ENCODE measurements at places on chromosomes 5 and 9.

- DNase-seq = no peak
These were observed 453.9 kb downstream of the NFIB start for GRCh38 chr9:13860019-13860418.

DNA sequence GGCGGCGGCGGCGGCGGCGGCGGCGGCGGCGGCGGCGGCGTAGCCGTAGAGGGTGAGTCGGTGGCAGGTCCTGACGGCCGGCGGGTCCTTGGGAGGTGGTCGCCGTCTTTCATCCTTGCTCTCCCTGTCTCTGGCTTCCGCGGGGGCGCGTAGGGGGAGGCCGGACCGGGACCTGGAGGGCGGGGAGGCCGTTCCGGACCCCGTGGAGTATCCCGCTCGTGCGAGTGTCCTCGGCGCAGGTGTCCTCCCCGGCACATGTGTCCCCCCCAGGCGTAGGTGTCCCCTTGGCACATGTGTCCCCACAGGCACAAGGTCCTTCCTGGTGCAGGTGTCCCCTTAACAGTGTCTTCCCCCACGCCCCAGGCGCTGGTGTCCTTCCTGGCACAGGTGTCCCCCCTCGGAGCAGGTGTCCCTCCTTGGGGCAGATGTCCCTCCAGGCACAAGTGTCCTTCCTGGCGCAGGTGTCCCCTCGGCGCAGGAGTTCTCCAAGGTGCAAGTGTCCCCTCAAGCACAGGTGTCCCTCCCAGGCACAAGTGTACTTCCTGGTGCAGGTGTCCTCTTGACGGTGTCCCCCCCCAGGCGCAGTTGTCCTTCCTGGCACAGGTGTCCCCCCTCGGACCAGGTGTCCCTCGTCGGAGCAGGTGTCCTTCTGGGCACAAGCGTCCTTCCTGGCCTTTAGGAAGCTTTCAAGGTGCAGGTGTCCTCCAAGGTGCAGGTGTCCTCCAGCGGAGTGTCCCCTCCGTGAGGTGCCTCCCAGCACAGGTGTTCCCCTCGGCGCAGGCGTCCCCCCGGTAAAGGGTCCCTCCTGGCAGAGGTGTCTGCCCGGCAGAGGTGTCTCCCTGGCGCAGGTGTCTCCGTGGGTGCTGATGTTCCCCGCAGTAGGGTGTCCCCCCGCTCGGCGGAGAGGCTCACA is 519 bp downstream of the EXOC3 start:
- DNase-seq = peak; percentile 67

- DNase-seq = no peak
These were observed 79.7 kb downstream of the ELAVL2 start for GRCh38 chr9:23746317-23746716.

DNA sequence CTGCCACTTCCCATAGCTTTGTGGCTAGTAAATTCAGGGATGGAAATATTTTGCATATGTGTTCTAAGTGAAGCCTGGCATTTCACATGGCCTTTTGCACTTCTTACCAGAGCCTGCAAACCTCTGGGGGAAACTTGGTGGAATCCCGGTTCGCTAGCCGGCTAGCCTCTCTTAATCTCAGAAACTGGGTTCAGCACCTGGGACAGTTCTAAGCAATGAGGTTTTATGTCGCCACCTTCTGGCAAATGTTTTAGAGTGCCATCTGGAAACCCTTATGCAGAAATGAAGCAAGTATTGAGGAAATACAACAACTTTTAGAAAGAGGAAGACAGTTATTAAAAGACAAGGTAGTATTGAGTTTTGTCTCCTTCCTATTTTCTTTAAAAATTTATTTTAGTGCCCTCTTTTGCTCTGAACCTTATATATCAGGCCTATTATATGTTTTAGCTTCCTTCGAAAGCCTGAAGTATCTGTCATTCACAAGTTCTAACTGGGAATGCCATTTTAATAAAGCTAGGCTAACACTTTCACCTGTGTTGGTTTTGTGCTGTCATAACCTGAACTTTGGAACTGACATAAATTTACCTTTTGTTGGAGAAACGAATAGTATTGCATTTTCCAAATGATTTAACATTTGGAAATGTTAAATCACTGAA is 963 bp upstream of the HTR1A start:
- peak; percentile 51 for DNase-seq

GRCh38 chr5:102532123-102532522 is 33.3 kb upstream of the SLCO6A1 start:
- DNase-seq = no peak

GRCh38 chr9:111151537-111151936 is 113.3 kb upstream of the LPAR1 start:
- no peak for DNase-seq

DNA sequence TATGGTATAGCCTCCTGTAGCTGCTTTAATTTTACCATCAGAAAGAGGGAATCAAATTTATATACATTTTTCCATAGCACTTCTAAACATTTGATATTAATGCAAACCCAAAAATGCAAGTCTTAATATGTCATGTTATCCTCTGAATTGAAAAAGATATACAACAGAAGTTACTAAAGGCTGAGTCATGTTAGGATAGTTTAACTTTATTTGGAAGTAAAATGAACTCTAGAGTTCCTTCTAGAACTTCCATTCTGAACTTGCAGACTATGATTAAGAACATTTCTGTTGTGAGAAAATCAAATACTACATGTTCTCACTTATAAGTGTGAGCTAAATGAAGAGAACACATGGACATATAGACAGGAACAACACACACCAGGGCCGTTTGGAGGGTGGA is 317.3 kb upstream of the PRR16 start:
- no peak for DNase-seq

- DNase-seq = peak; percentile 60
These were observed 410.1 kb downstream of the DMRT2 start for GRCh38 chr9:1460143-1460769.

- no peak for DNase-seq
These were observed 1.7 kb downstream of the SH3PXD2B start for GRCh38 chr5:172452398-172453205.

DNA sequence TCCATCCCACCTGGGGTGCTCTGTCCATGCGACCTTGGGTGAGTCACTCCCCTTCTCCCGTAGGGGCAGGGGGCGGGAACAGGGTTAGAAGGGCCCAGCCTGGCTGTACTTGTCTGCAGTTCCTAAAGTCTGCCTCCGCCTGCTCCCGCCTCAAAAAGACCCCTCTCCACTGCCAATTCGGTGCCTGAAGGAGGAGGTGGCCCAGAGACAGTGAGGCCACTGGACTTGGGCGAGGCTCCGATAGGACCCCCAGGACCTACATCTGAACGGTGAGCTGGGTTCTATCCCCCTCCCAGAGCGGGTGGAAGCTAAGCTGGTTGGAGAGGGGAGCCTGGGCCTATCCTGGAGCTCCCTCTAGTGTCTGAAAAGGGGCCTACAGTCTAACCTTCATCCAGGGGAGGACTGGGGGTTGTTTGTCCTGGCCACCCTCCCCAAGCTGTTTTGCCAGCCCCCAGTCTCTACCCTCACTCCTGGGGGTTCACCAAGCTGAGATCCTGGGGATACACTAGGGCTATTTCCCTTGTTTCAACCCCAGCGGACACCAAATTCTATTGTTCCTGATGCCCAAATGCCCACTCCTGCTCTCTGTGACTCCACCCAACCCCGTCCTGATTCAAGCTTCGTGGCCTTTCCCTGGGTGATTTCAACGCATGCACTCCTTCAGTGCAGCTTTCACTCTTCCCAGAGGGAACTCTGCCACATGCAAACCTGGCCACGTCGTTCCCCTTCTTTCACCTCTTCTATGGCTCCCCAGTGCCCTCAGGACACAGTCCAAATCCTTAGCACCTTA is 6.1 kb upstream of the CRB2 start:
- DNase-seq = peak; percentile 84

- DNase-seq = peak; percentile 55
These were observed 932 bp downstream of the SLC12A2 start for GRCh38 chr5:128084228-128085167.

- DNase-seq = no peak
These were observed 7.2 kb downstream of the CHMP5 start for GRCh38 chr9:33272061-33272460.

- no peak for DNase-seq
These were observed 94.2 kb upstream of the COL5A1 start for GRCh38 chr9:134547161-134548100.

- no peak for DNase-seq
These were observed 129.5 kb upstream of the DPYSL3 start for GRCh38 chr5:147639321-147639720.

- DNase-seq = no peak
These were observed 562 bp upstream of the CCDC187 start for GRCh38 chr9:136304456-136304855.

- DNase-seq = no peak
These were observed 98.0 kb downstream of the TRIO start for GRCh38 chr5:14241141-14241540.

DNA sequence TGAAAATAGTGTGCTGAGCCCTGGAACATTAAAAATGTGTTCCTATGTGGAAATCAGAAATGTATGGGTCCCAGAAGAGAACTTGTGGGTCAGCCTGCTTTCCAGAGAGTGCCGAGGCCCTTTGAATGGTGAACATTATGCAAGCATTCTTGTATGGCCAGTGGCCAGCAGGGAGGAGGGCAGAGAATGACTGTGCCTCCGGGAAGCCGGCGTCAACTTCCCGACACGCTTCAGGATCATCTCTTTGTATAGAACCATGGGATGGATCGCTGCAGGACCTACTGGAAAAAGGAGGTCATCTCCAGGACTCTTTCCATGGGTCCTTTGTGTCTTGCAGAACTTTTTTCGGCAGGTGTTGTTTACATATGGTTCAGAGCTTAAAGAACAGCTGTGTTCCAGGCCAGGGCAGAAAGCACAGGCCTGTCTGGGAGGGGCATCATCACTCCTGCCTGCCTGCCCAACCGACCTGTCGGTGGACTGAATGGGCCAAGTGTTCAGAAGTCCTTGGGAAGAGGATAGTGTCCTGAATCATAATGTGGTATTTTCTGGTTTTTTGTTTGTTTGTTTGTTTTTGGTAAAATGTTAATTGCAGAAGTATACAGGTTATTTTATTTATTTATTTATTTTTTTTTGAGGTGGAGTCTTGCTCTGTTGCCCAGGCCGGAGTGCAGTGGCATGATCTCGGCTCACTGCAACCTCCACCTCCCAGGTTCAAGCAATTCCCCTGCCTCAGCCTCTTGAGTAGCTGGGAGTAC is 9.0 kb downstream of the PRRC2B start:
- peak; percentile 49 for DNase-seq

DNA sequence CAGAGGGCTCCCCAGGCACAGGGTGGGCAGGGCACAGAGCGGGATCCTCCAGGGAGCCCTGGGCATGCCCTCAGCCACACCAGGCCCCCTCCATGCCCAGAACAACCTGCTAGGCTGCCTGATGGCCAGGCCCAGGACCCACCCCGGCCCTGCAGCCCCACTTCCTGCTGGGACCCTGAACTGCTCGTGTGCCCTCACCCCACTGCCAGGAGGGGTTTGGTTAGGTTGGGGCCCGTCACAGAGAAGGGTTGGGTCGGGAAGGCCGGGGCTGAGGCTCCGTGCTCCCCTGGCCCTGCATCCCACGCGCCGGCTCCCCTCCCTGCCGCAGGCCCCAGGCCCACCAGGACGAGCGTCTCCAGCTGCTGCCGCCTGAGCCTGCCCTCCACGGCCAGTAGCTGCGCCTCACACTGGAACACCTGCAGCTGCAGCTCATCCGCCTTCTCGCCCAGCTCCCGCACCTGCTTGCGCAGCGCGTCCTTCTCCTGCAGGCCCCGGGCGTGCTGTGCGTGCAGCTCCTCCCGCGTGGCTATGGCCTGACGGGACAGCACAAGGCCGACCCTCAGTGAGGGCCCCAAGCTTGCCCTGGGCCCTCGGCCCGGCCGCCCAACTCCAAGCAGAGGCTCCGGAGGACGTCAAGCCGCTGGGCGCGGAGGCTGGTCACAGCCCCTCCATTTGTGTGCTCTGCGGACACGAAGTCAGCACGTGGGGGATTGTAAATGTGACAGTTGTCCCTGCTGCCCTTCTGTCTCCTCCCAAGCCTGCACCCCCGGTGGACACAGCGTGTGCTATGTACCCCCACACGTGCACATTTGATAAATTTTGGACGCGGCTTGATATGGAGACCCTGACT is 4.0 kb upstream of the DNLZ start:
- no peak for DNase-seq

DNA sequence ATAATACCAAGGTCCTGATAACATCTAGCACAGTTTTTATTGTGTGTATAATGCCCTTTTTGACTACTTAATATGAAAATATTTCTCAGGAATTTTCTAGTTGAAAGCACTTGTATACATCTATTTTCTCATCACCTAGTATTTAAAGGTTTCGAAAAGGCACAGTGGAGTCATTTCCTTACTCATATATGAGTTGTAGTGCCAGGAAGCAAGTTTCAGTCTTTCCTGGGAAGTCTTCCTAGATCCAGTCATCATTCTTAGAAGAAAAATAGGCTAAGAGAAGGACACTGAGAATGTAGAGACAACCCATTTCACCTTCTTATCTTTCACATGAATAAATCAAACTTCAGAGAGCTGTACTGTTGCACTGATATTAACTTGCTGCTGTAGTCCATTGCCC is 70.2 kb downstream of the SLC25A46 start:
- DNase-seq = no peak

DNA sequence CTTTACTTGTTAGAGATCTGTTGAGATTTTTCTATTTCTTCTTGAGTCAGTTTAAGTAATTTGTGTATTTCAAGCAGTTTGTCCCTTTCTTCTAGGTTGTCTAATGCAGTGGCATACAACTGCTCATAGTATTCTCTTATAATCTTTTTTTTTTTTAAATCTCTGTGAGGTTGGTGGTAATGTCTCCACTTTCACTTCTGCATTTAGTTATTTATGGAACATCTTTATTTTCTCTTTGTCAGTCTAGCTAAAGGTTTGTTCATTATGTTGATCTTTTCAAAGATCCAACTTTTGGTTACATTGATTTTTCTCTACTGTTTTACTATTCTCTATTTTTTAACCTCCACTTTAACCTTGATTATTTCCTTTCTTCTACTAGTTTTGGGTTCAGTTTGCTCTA is 13.8 kb downstream of the FOXE1 start:
- DNase-seq = no peak

GRCh38 chr5:58156973-58157701 is 302.7 kb downstream of the PLK2 start:
- peak; percentile 43 for DNase-seq

GRCh38 chr5:178359738-178360137 is 127.1 kb upstream of the PHYKPL start:
- no peak for DNase-seq

GRCh38 chr5:154857530-154858296 is 714 bp upstream of the CNOT8 start:
- peak; percentile 89 for DNase-seq

- DNase-seq = no peak
These were observed 190.7 kb downstream of the CCDC171 start for GRCh38 chr9:15743512-15743911.

Data from D341Med (cell line).